ENCODE measurements at places on chromosomes 5 and 9.

DNA sequence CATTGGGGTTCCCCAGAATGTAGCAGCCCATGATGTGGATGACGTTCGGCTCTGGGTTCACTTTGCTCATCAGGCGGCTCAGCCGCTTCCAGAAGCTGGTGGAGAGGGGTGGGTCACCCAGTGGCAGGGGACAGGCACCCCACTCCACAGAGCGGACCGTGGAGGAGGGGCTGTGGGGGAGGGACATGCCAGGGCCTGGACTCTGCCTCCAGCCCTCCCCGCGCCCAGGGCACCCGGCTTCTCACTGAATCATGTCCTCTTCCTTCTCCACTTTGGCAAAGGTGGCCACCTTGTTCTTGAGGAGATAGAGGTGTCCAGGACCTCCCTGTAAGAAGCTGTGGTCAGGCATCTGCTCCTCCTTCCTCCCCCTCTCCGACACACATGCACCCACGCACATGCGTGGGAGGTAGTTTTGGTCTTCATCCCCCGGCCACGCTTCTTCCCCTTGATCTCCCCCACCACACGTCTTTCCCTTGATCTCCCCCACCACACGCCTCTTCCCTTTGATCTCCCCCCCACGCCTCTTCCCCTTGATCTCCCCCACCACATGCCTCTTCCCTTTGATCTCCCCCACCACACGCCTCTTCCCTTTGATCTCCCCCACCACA, 8.9 kb upstream of the ENTPD8 start:
- no peak overlapping the region for H3K4me3 ChIP-seq
- H3K27me3 ChIP-seq: no peaks in the 10 kb centered on the region
- DNase-seq: peak; percentile 83
- peaks cover 73% of the 10 kb centered on the region for H3K4me1 ChIP-seq
- H3K27ac ChIP-seq: no peak overlapping the region

- H3K27ac ChIP-seq: no peak overlapping the region
- H3K4me1 ChIP-seq: no peaks in the 10 kb centered on the region
- no peak for DNase-seq
- no peaks in the 10 kb centered on the region for H3K27me3 ChIP-seq
- no peak overlapping the region for H3K4me3 ChIP-seq
- H3K36me3 ChIP-seq: no peaks in the 10 kb centered on the region
Measured at GRCh38 chr5:95986937-95987520, 25.4 kb upstream of the ELL2 start.

DNA sequence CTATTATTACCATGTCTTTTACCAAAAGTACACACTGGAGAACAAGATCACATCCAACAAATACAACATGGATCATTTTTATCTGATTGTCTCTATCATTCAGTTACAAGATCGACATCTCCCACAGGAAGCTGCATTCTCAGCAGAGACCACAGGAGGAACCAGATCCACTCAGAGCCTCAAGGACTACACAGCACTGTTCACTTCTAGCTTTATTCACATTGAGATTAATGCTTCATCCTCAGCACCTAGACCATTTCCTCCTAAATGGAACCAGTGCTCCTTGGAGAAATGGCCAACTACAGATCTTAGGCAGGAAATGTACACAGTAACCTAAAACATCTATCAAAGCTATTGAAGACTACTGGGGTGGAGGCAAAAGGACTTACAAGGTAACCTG, 13.3 kb upstream of the C5orf15 start:
- H3K27me3 ChIP-seq: no peaks in the 10 kb centered on the region
- H3K36me3 ChIP-seq: peaks cover 32% of the 10 kb centered on the region
- no peaks in the 10 kb centered on the region for H3K4me1 ChIP-seq
- H3K27ac ChIP-seq: no peak overlapping the region
- DNase-seq: no peak
- H3K4me3 ChIP-seq: no peak overlapping the region

- no peaks in the 10 kb centered on the region for H3K27me3 ChIP-seq
- DNase-seq: no peak
- H3K4me1 ChIP-seq: no peaks in the 10 kb centered on the region
- no peak overlapping the region for H3K27ac ChIP-seq
- no peaks in the 10 kb centered on the region for H3K36me3 ChIP-seq
Measured at GRCh38 chr5:139149477-139150199, 48.5 kb downstream of the SIL1 start.

DNA sequence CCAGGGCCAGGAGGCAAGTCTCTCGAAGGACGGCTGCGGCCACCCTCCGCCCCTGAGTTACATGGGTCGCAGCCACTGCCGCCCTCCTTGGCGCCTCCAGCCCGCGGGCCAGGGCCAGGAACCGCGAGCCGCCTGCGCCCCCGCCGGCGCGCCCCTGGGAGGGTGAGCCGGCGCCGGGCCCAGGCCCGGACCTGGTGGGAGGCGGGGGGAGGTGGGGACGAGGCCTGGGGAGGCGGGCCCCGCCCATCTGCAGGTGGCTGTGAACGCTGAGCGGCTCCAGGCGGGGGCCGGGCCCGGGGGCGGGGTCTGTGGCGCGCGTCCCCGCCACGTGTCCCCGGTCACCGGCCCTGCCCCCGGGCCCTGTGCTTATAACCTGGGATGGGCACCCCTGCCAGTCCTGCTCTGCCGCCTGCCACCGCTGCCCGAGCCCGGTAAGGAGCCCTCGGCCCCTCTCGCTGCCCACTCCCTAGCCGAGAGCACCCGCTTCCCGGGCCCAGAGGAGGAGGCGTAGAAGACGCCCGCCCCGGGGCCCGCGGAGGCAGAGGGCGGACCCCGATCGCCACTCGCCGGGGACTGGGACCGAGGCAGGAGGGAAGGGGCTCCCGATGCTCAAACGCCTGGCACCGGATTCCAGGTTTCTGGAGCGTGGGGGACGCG, at the start of gene ASS1:
ASS1 (plus strand) TSS at position 397 of the 657 bp plus-strand sequence. CDS start 7,268 bp downstream, outside the sequence.
- peak; percentile 40 for DNase-seq
- no peak within 1 kb of the TSS for H3K4me3 ChIP-seq
- H3K27ac ChIP-seq: no peak within 1 kb of the TSS
- no peaks in the 10 kb centered on the region for H3K36me3 ChIP-seq
- peaks cover 5% of the 10 kb centered on the region for H3K27me3 ChIP-seq

GRCh38 chr5:33538201-33538600, 97.4 kb downstream of the TARS1 start:
- H3K27ac ChIP-seq: no peak overlapping the region
- no peaks in the 10 kb centered on the region for H3K4me1 ChIP-seq
- DNase-seq: no peak
- no peaks in the 10 kb centered on the region for H3K36me3 ChIP-seq
- no peaks in the 10 kb centered on the region for H3K27me3 ChIP-seq
- no peak overlapping the region for H3K4me3 ChIP-seq

DNA sequence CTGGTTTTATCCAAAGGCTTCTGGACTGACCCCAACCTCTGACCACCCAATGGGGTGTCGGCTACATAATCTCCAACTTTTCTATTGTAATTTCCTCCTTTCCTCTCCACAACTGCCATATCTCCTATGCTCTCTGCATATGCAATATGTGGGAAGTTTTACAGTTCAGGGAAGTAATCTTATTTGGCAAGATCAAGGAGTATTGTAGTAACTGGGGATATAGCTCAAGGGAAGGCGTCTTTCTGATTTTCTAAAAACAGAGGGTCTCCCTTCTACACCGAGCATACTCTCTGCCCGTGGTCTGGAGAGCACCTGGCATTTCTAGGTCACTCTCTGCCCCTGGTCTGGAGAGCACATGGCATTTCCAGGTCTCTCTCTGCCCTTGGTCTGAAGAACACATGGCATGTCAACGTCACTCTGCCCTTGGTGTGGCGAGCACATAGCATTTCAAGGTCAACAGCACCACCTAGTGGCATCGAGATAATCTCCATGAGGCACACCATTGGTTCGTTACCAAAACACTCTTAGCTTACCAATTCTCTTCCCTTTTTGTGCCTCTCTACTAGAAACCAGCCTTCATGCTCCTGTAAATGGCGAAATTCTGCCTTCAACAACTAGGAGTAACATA, 616.4 kb upstream of the NUDT12 start:
- no peak overlapping the region for H3K4me3 ChIP-seq
- H3K27ac ChIP-seq: no peak overlapping the region

DNA sequence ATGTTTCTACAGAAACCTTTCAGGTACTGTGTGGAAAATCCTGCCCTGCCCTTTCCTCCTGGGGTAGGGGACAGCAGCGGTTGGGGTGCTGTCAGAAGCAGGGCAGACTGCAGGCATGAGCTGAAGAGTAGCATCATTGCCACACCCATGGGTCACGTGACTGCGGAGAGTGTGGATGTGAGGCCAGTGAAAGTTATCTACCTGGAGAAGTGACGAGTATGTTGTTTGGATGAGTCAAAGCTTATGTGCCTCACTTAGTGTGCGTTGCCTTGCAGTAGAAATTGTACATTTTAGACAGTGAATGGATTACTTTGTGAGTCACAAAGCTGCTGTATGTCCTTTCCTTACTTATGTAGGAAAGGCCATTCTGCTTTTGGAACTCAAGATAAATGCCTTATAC, 21.7 kb upstream of the ACTBL2 start:
- H3K27me3 ChIP-seq: no peaks in the 10 kb centered on the region
- H3K4me3 ChIP-seq: no peak overlapping the region
- no peaks in the 10 kb centered on the region for H3K36me3 ChIP-seq
- no peak for DNase-seq
- H3K27ac ChIP-seq: no peak overlapping the region
- no peaks in the 10 kb centered on the region for H3K4me1 ChIP-seq

DNA sequence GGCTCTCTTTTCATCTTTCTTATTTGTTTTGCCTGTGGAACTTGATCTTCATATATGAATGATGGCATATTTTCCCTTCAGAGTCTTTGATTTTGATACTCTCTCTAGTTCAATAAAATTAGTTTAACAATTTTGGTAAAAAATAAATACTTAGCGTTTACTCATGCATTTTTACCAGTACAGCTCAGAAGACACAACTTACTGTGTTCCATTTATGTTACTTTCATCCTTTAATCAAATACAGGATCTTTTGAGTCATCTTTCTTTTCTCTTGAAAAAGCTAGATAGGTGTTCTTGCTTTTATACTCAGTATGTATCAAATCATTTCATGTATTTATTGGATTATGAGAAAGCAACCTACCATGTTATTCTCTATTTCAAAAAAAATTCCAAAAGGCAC, 47.1 kb upstream of the RICTOR start:
- H3K4me1 ChIP-seq: no peaks in the 10 kb centered on the region
- no peak overlapping the region for H3K27ac ChIP-seq
- DNase-seq: no peak
- no peak overlapping the region for H3K4me3 ChIP-seq
- H3K36me3 ChIP-seq: peaks cover 92% of the 10 kb centered on the region
- H3K27me3 ChIP-seq: no peaks in the 10 kb centered on the region

- DNase-seq: no peak
- H3K27ac ChIP-seq: no peak overlapping the region
- H3K27me3 ChIP-seq: no peaks in the 10 kb centered on the region
Measured at GRCh38 chr9:24258626-24259025, 287.1 kb downstream of the IZUMO3 start.

DNA sequence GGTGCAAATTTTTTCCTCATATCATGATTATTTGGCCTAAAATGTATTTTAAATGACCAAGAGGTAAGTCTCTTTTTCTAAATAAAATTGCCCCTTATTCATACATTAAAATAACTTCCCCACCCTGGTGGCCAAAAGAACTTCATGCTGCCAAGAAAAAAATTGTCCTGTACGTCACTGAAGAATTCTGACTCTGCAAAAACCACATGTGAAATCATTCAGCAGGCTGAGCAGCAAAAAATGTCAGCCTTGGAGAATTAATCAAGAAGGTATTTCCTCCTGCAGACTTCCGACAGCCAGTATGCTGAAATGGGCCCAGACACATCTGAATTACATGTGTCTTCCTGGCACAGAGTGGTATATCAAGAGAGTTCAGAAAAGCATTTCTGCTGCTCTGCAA, 94.6 kb upstream of the HMHB1 start:
- no peaks in the 10 kb centered on the region for H3K27me3 ChIP-seq
- H3K27ac ChIP-seq: no peak overlapping the region
- no peak for DNase-seq
- no peak overlapping the region for H3K4me3 ChIP-seq
- H3K36me3 ChIP-seq: no peaks in the 10 kb centered on the region

GRCh38 chr5:127844581-127845021, 141.4 kb downstream of the CCDC192 start:
- H3K4me3 ChIP-seq: no peak overlapping the region
- H3K4me1 ChIP-seq: no peaks in the 10 kb centered on the region
- no peaks in the 10 kb centered on the region for H3K27me3 ChIP-seq
- H3K27ac ChIP-seq: no peak overlapping the region
- DNase-seq: no peak

- no peak for DNase-seq
- no peaks in the 10 kb centered on the region for H3K36me3 ChIP-seq
- no peaks in the 10 kb centered on the region for H3K27me3 ChIP-seq
- H3K4me3 ChIP-seq: no peak overlapping the region
- H3K4me1 ChIP-seq: no peaks in the 10 kb centered on the region
Measured at GRCh38 chr5:107799306-107799705, 128.6 kb upstream of the EFNA5 start.

DNA sequence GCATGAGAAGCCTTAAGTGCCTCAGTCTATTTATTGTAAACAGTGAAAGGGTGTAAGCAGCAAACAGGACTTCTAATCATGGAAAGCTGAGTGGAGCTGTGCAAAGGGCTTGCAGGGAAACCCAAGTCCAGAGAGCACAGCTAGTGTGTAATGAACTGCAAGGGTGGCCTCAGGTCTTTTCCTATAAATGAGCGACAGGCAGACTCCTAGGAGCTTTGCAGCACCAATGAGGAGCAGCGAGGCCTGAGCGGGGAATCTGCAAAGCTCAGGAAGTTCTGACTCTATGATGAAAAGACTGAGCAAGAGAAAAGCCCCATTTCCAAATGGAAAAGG, 250.1 kb upstream of the MAP3K1 start:
- H3K27ac ChIP-seq: no peak overlapping the region
- H3K36me3 ChIP-seq: no peaks in the 10 kb centered on the region
- no peak overlapping the region for H3K4me3 ChIP-seq
- peaks cover 4% of the 10 kb centered on the region for H3K4me1 ChIP-seq

- DNase-seq: no peak
- H3K36me3 ChIP-seq: no peaks in the 10 kb centered on the region
- H3K4me1 ChIP-seq: peaks cover 9% of the 10 kb centered on the region
Measured at GRCh38 chr5:178355671-178356070, 123.1 kb upstream of the PHYKPL start.

DNA sequence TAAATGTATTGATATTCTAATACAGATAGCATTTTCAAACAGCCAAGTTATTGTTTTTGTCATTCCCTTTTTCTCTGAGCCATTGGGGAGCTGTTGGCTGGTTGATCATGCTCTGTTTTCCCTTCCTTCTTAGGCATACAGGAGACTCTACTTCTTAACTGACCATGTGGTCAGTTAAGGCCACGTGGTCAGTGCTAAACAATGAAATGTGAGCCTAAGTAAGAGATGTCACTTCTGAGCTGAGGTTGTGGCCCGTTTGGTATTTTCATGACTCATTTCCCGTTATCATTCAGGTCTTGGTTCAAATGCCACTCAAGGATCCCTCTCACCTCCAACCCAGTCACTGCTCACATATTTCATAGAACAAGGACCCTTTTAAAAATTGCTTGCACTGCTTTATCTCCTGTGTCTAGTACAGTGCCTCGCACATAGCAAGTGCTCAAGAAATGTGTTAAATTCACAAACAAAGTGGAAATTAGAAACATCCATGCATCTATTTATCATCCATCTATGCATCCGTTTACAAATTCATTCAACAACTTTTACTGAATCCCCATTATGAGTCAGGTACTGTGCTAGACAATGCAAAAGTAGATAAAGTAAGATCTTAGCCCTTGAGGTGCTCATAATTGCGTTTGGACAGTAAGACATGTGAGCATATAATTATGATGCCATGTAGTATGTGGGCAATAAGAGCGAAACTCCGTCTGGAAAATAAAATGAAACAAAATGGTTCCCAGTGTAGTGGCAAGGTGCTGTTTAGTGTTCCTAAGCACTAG, 50.7 kb downstream of the ARRDC3 start:
- no peaks in the 10 kb centered on the region for H3K27me3 ChIP-seq
- H3K36me3 ChIP-seq: no peaks in the 10 kb centered on the region
- no peak overlapping the region for H3K27ac ChIP-seq

Measured in natural killer cell (primary cell).